ENCODE measurements at places on chromosomes 5 and 9.

GRCh38 chr5:111551569-111552275 is 39.4 kb upstream of the STARD4 start:
- DNase-seq: no peak

- no peak for DNase-seq
These were observed 137.0 kb downstream of the CCDC192 start for GRCh38 chr5:127840198-127840524.

GRCh38 chr5:97525780-97526179 is 342.7 kb upstream of the RIOK2 start:
- no peak for DNase-seq

- DNase-seq: no peak
These were observed 305.0 kb upstream of the MEF2C start for GRCh38 chr5:89187883-89188465.

GRCh38 chr5:142015781-142016533 is 3.1 kb upstream of the GNPDA1 start:
- no peak for DNase-seq

DNA sequence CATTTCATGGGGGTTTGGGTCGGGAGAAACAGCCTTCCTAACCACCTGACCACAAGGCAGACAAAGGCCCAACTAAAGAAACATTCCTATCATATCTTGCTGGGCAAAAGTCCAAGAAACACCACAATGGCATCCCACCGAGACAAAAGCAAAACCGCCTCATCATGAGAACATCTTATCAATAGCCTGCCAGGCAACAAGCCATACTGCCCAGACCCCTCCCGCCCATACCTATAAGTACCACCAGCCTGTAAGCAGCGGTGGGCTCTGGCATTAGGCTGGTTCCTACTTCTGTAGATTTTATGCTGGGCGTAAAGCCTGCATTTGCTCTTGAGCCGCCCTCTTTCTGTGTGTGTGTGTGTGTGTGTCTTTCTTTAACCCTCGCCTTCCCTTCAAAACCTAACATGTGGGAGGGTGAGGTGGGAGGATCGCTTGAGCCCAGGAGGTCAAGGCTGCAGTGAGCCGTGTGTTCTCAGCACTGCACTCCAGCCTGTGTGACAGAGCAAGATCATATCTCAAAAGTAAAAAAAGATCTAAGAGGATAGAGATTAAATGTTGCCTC is 56.9 kb downstream of the PDE6A start:
- no peak for DNase-seq

DNA sequence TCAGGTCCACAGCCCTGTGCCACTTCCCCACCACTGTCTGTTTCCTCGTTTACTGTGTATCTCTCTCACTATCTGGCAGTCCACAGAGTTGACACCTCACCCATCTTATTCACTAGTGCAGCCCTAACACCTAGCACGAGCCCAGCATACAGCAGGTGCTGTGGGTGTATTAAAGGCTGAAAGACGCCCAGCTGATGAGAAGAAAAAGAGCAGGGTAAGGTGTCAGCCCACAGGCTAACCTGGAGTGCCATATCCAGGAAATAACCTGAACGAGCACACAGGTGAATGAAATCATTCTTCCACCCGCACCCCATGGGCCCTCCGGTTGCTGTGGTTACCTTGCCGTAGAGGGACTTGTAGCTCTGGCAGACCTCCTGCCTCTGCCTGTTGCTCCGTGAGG is 18.6 kb downstream of the ANXA6 start:
- DNase-seq: no peak

DNA sequence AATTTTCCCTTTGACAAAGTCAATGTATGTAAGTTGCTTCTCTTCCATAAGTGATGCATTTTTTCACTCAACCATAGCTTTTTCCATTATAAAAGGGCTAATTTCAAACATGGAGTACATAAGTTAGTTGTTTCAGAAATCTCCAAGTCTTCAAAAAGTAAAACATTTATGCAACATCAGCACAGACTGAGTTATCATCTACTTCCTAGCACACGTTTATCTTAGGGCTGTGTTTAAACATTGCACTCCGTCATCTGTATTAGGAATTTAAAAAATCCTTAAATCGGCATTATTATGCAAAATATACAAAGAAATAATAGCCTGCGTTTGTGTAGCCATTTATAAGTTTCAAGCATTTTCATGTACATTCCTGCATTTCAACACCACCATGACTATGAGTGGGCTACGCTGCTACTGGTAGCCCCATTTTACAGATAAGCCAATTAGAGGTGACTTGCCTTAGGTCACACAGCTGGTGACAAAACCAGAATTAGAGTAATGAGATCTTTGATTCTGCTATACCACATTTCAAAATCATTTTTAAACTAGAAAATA is 43.4 kb downstream of the PTPN3 start:
- no peak for DNase-seq

GRCh38 chr5:39519079-39519478 is 94.3 kb upstream of the DAB2 start:
- no peak for DNase-seq

DNA sequence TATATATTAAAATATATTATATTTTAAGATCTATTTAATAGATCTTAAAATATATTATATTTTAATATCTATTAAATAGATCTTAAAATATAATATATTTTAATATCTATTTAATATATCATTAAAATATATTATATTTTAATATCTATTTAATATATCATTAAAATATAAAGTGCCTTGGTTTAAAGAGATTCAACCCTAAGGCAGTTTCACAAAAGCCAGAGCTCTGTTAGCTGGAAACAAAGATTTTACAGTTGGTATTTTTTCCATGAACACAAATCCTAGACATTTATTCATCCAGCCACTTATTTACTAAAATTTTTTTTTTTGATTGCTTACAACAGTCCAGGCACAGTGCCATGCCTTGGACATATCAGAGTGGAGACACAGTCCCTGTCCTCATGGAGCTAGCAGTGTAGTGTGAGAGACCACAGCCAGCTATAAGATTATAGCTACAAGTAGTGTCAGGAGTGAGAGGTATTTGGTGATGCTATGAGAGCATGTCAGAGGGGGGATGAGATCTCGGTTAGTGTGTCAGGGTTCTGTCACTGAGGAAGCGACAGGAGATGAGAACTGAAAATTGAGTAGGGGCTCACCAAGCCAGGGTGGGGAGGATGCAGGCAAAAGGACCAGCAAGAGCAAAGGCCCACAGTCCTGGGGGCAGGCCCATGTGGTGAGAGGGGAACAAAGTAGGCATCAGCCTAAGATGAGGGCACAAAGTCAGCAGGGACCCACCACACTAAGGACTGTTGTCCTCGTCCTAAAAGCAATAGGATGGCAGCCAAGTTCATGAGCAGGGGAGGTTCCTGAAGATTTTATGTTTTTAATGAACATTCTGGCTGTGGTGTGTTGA is 74.5 kb downstream of the FBXO38 start:
- DNase-seq: no peak

GRCh38 chr9:5869315-5870019 is 21.2 kb upstream of the MLANA start:
- no peak for DNase-seq

GRCh38 chr5:10746711-10747110 is 14.3 kb downstream of the DAP start:
- DNase-seq: no peak

DNA sequence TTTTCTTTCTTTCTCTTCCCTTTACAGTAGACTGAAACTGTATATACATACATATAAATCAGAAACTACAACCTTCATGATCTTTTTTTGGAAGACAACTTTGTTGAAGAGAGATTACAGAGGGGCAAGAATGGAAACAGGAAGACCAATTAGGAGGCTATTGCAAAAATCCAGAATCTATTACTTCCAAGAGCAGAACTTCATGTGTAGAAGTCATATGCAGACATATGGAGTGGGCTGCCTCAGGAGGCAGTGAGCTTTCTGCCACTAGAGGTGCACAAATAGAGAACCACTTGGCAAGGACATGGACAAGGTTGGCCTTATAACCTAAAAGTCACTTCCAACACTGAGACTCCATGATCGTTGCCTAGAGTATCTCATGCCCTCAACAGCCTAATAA is 157.8 kb upstream of the NR4A3 start:
- no peak for DNase-seq

GRCh38 chr9:137380606-137381005 is 42.4 kb downstream of the EXD3 start:
- DNase-seq: no peak

DNA sequence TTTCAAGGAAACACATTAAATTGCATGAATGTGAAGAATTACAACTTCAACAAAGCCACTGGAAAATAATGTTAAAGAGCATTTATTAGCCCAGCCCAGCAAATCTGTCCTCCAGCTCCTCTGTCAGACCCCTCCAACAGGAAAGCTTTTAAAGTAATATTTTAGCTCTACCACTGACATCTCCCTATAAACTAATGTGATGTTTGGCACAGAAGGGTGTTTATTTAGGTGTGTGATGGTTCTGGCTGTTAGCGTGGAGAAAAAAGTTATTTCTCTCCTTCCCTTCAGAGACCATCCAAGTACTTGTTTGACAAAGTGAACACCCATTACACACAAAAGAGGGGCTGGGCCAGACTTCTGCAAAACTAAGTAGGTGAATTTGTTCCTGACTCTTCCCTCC is 111.9 kb upstream of the TARS1 start:
- DNase-seq: no peak

- no peak for DNase-seq
These were observed 905.6 kb upstream of the CDH6 start for GRCh38 chr5:30287890-30288289.

DNA sequence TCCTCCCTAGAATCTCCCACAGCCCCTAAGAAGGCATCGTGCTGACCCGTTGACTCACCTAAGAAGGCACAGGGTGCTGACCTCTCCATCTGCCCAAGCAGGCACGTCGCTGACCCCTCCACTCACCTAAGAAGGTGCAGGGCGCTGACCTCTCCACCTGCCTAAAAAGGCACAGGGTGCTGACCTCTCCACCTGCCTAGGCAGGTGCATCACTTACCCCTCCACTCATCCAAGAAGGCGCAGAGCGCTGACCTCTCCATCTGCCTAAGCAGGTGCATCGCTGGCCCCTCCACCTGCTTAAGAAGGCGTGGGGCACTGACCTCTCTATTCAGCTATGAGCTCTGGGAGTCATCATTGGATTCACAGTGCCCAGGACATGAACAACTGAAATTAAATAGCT is 54.4 kb upstream of the FCN1 start:
- no peak for DNase-seq

GRCh38 chr9:18976709-18977531 is 56.1 kb downstream of the SAXO1 start:
- DNase-seq: no peak
